ENCODE measurements at places on chromosomes 4 and X. TPM values are rescaled to one million over a fixed set of nuclear protein-coding genes. Genes with fewer than 3 reads are reported as not detected.

DNA sequence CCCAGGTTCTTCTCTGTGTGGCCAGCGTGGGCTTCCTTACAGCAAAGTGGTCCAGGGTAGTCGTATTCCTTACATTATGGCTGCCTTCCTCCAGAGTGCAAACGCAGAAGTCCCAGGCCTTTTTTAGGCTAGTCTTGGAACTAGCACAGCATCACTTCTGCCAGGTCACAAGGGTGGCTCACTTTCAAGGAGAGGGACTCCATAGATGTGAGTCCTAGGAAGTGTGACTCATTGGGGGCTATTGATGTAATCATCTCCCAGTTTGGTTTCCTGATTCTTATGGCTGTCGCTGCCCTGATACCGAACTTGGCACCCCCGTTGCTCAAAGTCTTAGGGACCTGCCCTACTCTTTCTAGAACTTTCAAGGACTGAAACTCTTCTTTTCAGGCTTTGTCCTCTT is 140.0 kb downstream of the DCK start:
- no peak for DNase-seq

GRCh38 chr4:140645614-140646412 is 77.1 kb upstream of the UCP1 start:
- no peak for DNase-seq

GRCh38 chr4:80196259-80196921 is 913 bp upstream of the PRDM8 start:
- DNase-seq, result no peak

DNA sequence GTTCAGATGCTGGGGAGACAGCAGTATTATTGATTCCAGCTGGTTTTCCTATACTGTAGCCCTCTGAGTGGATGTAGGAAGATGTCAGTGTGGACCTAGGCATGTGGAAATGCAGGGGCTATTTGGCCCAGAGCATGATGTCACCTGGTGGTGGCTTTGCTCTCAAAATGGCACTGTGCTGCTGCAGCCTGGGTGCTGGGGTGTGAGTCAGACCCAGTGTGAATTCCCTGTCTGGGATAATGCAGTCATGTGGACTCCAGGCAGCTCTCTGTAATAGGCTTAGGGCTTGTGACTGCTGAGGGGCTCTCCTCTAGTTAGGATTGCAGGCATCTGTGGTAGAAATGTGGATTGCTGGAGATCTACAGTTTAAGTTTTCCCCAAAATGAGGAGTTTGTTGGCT is 70.7 kb downstream of the DCAF8L2 start:
- no peak for DNase-seq

DNA sequence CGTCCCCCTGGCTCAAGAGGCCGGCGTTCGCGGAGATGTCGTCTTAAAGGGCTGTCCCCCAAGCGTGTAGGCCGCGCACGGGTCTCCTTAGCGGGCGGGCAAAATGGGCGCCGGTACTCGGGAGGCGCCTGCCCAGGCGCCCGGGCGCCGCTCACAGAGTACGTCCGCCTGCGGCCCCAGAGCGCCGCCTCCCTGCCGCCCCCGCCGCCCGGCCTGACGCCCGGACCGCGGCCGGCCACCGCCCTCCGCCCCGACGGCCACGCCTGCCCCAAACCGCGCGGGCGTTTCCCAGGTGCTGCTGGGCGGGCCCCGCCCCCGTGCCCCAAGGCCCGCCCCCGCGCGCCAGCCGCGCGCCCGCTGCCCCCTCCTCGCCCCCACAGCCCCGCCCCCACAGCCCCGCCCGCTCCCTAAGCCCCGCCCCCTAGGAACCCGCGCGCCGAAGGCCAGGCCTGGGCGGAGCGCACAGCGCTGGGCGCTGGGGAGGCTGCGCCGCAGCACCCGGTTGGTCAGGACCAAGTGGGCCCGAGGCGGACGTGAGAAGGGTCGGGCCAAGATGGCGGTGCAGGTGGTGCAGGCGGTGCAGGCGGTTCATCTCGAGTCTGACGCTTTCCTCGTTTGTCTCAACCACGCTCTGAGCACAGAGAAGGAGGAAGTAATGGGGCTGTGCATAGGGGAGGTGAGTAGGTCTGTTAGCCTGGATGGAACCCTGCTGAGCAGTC is at the start of the genes BRCC3, CMC4 and MTCP1:
Gene BRCC3, plus strand, starts transcription at position 534 of the 719 bp plus-strand sequence. Its CDS starts 20 bp downstream, at position 554.
Gene CMC4, minus strand, starts transcription at position 162 of the 719 bp plus-strand sequence. CDS start 7,113 bp downstream, outside the sequence.
Gene MTCP1, minus strand, starts transcription at position 162 of the 719 bp plus-strand sequence. CDS start 5,126 bp downstream, outside the sequence.
- DNase-seq, result peak; percentile 83

DNA sequence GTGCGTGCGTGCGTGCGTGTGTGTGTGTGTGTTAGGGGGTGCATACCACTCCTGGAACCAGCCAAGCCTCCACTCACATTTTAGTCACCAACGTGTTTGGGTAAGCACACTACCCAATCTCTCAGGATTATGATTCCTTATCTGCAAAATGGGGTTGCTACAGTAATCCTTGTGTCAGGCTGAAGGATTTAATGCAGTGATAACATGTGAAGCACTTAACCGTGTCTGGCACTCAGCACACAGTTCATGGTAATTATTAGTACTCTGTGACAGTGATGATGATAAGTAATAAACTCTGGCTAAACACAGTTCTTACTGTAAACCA is 57.3 kb downstream of the CLDN22 start:
- DNase-seq, result no peak

DNA sequence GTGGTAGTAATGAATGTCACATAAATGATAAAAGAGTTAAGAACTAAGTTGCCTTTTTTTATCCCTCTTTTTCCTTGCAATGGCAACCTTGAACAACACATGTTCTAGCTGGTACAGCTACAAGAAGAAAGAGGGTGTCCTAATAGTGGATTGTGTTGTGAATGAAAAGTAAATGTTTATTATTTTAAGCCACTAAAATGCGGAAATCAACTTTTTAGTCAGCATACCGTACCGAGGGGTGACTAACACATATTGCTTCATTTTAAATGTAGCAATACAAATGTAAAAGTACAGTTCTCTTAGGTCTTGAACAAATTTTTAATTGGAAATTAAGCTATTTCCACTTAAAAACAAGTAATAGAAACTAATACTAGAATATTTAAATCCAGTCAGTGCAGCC is 17.7 kb upstream of the AP1AR start:
- DNase-seq, result no peak

DNA sequence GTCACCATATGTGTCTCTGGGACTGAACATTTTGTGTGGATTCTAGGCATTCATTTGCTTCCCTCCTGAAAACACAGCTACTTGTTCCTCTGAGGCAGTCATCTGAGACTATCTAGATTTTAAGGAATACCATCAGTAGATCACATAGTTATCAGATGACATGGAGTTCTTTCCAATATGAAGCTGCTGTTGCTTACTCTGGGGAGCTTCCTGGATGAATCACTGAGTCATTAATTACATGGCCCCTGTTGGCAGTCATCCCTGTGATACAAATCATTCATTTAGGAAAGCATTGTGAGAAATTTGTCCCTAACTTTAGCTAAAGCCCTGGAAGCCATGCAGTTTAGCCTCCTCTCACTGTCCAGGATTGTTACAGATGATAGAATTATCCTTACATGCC is 98.2 kb upstream of the ARSJ start:
- DNase-seq, result no peak

DNA sequence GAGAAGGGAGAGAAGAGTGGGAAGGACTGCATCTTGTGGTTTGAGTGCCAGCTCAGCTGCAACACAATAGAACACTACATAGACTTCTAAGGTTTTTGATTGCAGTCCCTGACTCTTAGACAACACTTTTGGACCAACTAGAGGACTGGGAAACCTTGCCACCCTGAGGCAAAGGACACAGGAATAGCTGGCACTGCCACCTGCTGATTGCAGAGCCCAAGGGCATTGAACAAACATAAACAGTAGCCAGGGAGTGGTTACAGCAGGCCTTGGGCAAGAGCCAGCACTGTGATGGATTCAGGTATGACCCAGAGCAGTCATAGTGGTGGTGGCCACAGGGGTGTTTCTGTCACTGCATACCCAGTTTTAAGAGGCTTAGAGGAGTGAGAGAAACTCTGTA is 72.5 kb upstream of the CXorf51A start:
- DNase-seq, result no peak

GRCh38 chrX:24027985-24028384 is 999 bp upstream of the KLHL15 start:
- DNase-seq, result no peak

GRCh38 chr4:95847908-95848460 is 8.1 kb downstream of the PDHA2 start:
- no peak for DNase-seq

DNA sequence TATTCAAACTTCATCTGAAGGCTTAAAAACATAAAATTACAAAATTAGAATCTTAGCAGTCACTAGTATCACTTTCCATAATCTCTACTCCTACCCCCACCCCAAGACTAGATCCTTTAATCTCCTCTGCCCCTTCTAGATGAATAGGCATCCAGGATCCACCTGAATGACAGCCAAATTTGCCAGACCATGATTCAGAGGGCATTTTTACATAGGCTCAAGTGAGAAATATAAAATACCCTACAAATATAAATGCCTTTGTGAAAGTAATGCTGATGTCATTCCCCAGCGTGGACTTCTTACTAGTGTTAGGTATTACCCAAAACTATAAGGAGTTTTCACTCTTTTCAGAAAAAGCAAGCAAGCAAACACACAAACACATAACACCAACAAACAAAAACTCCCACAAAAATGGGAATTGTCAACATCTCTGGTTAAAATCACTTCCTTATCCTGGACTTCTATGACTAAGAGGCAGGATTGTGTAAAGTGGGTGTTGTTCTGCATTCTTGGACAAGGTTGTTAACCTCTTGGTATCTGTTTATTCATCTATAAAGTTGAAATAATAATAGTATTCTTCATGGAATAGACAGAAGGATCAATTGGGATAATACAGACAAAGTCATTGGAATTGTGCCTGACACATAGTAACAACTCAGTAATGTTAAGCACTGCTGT is 51.3 kb upstream of the TMPRSS11F start:
- DNase-seq, result no peak

DNA sequence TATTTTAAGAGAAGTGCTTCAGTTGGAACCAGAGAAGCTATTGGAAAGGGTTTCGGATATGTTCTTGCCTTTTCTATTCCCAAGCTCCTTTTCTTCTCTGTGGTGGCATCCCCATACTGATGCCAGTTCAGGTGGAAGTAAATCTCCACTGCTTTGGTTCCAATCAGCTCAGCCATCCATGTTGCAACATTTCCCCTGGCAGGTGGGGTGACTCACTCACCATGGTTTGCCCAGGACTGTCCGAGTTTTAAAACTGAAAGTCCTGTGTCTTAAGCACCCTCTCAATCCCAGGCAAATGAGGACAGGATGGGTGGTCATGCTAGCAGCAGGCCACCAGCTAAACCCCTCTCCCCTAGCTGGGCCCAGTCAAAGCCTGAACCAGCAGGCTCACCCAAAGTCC is 15.1 kb downstream of the RAI2 start:
- DNase-seq, result no peak

GRCh38 chr4:151144329-151145072 is 45.1 kb downstream of the RPS3A start:
- no peak for DNase-seq

- DNase-seq, result no peak
These were observed 598.7 kb upstream of the TECRL start for GRCh38 chr4:65007841-65008439.

GRCh38 chr4:146104541-146104940 is 71.0 kb upstream of the LSM6 start:
- DNase-seq, result no peak

DNA sequence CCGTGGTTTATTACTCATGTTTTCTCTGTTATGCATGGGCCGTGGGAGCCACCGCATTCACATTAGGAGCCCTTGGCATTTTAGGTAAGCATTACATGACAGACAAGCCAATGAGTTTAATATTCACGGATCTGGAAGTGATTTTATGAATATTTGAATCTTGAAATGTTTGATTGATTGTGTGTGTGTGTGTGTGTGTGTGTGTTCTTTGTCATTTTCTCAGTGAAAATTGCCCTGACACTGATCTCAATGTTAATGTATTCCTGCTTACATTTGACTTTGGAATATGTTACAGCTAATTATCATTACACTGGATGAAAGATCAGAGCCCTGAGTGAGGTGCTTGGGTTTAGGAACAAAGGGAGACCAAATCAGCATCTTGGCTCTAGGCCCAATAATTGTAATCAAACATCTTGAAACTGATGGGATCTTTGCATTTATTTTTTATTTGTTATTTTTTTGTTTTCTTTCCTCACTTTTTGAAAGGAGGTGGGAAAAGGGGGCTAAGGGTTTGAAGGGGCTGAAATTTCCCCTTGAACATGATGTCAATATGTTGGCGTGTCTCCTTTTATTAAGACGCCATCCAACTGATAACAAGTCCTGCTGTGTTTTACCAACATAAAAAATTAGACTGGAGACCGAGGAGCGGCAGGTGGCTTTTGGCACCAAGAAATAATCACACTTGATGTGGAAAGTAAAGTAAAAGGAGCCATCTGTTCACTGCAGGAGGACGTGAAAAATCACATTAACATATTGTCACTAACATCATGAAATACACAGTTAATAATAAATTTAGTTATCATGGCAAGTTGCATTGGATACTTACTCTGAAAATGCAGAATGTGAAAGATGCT is 5.2 kb upstream of the GK2 start:
- no peak for DNase-seq

DNA sequence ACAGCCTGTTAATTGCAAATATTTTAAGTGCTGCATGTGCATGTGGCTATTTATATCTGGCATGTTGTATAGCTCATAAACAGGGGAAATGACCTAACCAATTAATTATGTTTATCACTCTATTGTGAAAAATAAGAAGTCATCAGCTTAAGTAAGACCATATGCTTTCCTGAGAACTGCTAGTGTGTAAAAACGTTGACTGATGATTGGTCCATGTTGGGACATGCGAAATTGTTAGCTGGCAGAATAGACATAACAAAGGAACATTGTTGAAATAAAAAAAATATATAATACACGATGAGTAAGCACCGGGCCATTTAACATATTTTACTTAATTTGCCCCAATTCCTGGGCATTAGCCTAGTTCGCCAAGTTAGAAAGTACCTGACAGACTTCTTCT is 207.5 kb downstream of the ANK2 start:
- DNase-seq, result no peak

DNA sequence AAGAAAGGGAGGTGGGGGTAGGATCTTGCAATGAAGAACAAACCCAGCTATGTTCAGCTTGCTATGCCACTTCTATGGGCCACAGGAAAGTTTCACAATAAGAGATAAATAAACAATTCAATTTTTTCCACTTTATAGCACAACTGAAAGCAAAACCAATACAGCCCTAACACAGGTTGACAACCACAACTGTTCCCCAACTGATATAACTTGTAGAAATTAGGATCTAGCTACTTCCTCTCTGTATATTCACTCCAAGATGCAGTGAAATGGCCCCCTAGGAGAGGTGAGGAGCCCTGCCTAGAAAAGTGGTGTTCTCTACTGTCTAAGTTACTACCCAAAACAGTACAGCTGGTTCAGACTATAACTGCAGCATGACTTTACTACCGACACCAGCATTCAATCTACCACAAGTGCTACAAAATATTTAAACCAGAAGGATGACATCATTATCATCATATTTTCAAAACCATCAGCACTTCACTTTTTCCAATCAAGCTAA is 77.0 kb downstream of the FBXW7 start:
- DNase-seq, result no peak

APLN gene
- 2.7 TPM for total RNA-seq

ATXN3L gene
- total RNA-seq, result not detected

EDNRA gene
- 1.8 TPM for total RNA-seq

SPRY1 gene
- total RNA-seq, result 23.8 TPM

HPGDS gene
- 1.7 TPM for total RNA-seq

HMGN5 gene
- 7.5 TPM for total RNA-seq

HSD17B13 gene
- 1.1 TPM for total RNA-seq

ODAPH gene
- not detected for total RNA-seq

DUSP21 gene
- total RNA-seq, result not detected
